ENCODE measurements at places on chromosomes 3 and 15. TPM values are rescaled to one million over a fixed set of nuclear protein-coding genes. Genes with fewer than 3 reads are reported as not detected.

TP53BP1 gene
- polyA plus RNA-seq = 78.1 TPM

DNA sequence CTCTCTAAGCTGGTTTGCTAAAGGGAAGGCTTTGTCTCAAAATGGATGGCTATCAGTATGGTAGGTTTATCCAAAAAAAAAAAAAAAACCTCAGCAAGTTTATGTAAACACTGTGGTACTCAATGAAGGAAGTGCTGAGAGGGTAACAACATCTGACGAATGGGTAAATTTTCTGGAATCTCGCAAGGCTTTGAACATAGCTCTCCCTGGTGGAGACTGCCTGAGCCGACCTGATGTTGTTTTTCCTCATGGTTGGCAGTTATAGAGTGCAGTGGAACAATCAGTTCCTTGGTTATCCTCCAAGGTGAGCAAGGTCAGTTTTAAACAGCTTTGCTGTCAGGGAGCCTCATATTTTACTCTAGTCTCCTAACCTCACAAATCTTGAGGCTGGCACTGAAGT lies 94.6 kb downstream of the ZPLD1 start:
- no peak for DNase-seq

EXD1 gene
- polyA plus RNA-seq = not detected

GRCh38 chr3:26960382-26960781 lies 337.8 kb downstream of the LRRC3B start:
- DNase-seq = no peak

GRCh38 chr3:149316437-149316836 lies 17.0 kb downstream of the TM4SF18 start:
- DNase-seq = no peak

DNA sequence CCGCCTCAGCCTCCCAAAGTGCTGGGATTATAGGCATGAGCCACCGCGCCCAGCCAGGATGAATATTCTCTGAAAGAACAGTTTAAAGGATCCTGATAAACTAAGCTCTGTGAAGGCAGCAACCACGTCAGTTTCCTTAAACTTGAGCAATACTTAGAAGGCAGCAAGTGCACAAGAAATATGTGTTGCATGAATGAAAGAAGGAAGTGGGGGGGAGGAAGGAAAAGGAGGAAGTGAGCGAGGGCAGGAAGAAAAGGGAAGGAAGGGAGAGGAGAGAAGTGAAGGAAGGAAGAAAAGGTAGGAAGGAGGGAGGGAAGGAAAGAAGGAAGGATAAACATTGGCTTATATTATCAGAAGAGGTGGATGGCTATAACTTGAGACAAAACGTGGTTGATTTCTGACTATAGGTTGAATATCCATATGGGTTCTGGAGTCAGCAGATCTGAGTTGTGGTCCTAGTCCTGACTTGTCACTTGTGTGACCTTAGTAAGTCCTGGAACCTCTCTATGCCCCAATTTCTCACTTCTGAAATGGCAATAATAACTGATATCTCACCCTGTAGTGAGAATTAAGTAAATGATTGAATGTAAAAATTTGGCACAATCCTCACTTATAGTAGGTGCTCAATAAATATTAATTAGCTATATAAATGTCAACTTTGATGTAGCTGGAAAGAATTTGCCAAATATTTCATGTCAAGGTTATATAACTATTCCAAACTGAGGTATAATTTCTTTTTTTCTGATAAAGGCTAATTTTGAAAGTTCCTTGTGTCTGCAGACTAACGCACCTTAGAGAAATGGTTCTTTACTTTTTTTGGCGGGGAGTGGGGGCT lies 12.0 kb upstream of the SEMA4B start:
- DNase-seq = no peak

DNA sequence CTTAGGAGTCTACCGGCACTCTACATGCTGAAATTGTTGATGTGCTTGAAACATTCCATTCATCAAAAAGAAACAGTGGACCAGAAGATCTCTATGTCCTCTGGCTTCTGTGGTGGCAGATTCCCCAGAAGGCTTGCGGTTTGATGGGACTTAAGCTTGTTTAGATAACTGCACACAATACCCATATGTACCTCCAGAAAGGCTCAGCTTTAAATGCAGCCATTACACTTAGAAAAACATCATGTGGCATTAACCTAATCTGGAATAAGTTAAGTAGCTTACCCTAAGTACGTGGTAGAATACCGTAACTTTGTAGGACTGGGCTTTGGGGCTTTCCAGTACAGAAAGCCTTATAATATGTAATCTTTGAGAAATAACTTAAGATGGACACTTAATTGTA lies 187.3 kb downstream of the RBMS3 start:
- no peak for DNase-seq

RLBP1 gene
- not detected for polyA plus RNA-seq

DNA sequence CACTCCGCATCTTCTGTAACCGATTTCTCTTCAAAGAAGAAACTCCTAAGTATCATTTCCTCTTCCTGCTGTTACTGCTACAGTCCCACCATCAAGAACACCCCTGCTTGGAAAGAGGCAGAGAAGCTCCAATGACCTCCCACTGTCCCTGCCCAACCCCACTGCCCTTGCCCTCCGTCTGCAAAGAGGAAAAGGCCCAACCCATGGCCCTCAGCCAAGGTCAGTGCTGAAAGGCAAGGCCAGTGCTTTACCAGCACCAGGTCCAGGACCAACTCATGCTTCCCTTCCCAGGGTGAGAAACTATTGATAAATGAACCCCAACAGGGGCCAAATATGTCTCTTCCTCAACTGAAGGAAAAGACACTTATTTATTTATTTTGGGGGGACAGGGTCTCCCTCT lies 22.5 kb downstream of the FAM240A start:
- DNase-seq = no peak

DNA sequence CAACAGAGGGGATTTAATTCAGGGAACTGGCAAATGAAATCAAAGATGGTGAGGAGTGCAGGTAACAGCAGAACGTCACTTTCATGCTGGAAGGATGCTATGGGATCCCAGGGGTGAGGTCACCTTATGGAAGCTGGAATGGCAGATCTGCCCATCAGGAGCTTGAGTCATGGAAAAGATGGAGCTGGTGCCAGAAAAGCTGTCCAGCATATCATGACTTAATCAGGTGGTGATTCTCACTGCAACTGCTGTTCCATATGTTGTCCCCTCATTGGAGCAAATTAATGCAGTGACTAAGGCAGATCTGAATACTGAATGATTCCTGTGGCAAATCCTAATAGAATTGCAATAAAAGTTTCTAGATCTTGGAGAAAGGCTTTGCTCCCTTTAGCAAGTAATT lies 38.4 kb downstream of the HHLA2 start:
- no peak for DNase-seq

MYNN gene
- 30.7 TPM for polyA plus RNA-seq

BTLA gene
- polyA plus RNA-seq = 0.31 TPM
